SK-N-DZ (cell line): ENCODE measurements at places on chromosomes 4 and X.

- DNase-seq, result no peak
These were observed 14.1 kb downstream of the AMER1 start for GRCh38 chrX:64191281-64192010.

DNA sequence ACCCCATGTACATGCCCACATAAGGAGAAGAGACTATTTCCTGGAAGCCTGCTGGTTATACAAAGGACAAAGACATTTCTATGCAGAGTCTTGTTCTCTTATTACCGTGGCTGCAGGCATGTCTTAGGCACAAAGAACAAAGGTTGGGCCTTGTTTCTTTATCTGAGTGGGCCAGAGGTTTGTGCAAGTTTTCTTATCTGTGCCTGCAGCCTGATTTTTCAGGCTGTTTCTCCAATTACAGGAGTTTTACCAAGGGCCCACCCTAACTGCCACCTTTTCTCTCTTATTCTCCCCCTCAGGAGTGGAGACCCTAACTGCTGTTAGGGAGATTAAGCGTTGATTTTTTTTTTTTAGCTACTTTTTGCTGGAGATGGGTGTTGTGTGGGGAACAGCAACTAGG is 3.5 kb downstream of the TENT5D start:
- no peak for DNase-seq

DNA sequence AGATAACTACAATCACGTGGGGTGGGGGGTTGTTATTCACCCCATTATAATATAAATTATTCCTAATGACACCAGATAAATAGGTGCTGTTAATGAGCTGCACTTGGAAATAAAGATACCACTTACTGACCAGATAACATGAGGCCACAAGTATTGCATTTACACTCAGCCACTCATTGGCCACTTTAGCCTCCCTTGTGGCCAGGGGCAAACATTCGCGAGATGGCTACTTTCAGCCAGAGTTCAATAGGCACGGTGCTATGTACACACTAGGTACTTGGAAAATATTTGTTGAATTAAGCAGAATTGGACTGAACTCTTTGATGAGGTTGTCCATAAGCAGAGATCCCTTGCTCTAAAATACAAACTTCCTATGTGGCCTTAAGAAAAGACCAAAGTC is 713.7 kb upstream of the TENM3 start:
- DNase-seq, result no peak

- no peak for DNase-seq
These were observed 28.2 kb upstream of the ANTXR2 start for GRCh38 chr4:80101071-80101791.

- no peak for DNase-seq
These were observed 42.4 kb downstream of the HTR2C start for GRCh38 chrX:114626323-114626722.

DNA sequence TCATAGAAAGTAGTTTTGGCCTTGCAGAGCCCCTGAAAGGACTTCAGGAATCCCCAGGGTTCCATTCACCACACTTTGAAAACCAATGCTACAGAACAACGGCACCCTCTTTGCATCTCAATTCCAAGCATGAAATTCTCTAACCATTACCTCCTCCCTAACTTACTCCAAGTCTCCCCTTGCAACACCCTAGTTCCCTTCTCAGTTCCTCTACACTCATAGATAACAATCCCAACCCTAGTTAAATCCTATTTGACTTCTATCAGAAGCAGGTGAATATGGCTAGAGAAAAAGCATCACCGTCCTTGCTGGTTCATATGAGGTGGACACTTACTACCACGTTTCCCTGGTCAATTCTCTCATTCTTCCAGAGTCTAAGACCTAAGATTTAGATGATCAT is 2.4 kb downstream of the RCHY1 start:
- DNase-seq, result no peak

DNA sequence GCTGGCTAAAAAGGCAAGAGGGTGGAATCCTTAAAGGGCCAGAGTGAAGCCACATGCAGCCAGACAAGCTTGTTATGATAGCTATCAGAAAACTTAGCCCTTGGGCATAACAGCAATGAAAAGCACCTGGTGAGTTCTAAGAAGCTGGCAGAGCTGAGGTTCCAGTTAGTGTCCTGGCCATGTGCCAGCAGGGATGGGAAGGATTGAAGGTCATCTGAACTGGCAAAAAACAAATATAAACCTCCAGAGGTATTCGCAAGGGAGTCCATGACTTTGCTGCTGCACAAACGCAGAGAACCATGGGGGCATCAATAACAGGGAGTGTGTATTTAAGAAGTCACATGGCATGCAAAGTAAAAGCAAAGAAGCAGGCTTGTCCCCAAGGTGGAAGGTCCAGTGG is 208.9 kb downstream of the FAM47A start:
- no peak for DNase-seq

GRCh38 chrX:134782796-134783195 is 124.5 kb upstream of the PLAC1 start:
- no peak for DNase-seq

DNA sequence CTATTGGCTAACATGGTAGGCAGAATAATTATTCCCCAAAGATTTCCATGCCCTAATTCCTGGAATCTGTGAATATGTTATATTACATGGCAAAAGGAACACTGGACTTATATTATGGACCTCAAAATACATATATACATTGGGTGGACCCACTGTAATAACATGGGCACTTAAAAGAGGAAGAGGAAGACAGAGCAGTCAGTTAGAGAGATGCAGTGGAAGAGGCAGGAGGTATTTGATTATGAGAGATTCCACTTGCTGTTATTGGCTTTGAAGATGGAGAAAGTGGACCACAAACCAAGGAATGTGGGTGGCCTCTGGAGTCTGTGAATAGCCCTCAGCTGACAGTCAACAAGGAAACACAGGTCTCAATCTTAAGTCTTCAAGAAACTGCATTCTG is 14.0 kb upstream of the ART3 start:
- no peak for DNase-seq

DNA sequence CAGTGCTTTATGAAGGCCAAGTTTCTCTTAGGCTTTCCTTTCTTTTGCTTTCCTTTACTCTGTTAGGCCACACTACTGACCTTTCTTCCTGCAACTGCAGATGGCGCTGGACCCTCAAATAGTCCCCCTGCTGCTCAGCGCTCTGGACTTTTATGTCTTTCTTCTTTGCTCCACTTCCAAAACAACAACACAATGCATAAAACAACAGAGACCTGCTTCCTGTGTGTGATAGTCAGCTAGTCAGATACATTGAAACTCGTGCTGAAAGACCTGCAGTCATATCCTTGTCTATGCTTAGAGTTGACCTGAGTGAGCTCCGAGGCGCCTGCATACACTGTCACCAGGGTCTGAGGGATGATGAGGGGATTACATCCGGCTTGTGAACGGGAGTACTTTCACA is 108.9 kb upstream of the TEX13D start:
- no peak for DNase-seq

DNA sequence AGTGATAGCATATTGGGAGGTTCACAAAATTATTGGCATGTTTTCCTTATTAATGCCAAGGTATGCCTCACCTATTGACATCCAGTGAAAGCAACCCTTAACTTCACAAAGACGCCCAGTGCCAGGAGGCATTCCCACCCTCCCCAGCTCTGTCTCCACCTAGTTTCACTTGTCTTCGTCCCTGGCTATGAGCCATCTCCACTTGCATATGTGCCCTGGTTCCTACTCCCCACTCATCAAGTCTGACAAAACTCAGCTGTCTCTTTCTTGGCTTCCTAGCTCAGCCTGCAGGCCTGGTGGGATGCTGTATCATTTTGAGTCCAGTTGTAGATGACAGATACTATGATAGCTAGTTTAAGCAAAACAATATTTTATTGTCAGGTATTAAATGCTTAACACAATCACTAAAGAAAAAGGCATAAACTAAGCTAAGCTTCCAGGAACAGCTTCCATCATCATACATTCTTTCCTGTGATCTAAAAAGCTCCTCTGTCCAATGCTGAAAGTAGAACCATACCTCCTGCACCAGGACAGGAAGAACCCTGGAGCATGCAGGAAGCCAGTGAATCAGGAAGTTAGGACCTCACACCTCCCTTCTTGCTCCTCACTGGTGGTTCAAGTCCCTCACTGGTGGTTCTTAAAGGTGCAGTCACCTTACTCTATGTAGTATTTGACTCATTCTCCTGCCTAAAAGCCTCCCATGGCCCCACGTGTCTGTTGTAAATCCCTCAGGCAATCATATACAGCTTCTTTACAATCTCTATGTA is 410.3 kb upstream of the RASGEF1B start:
- no peak for DNase-seq

GRCh38 chrX:35741142-35741541 is 57.0 kb upstream of the MAGEB16 start:
- DNase-seq, result no peak

GRCh38 chr4:33149658-33150524 is 2429.7 kb downstream of the PCDH7 start:
- DNase-seq, result no peak

- DNase-seq, result no peak
These were observed 35.6 kb downstream of the GEMIN8 start for GRCh38 chrX:13994104-13994503.

GRCh38 chrX:26918631-26919030 is 544.5 kb downstream of the PPP4R3C start:
- peak; percentile 11 for DNase-seq

DNA sequence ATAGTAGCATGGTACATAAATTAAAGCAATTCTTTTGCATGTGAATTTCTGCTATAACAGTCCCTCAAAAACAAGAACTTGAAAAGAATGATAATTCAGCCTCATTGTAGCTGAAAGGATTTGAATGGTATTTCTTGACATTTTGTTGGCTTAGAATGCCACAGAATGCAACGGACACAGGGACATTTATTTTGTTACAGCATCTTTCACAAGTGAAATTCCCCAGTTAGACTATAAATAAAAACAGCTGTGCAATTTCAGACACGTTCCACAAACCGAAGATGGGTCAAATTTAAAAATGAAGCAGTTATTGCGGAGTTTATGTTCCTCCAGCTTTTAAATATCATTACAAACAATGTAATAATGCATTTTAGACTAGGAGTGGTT is 82.8 kb upstream of the AMELX start:
- DNase-seq, result no peak

DNA sequence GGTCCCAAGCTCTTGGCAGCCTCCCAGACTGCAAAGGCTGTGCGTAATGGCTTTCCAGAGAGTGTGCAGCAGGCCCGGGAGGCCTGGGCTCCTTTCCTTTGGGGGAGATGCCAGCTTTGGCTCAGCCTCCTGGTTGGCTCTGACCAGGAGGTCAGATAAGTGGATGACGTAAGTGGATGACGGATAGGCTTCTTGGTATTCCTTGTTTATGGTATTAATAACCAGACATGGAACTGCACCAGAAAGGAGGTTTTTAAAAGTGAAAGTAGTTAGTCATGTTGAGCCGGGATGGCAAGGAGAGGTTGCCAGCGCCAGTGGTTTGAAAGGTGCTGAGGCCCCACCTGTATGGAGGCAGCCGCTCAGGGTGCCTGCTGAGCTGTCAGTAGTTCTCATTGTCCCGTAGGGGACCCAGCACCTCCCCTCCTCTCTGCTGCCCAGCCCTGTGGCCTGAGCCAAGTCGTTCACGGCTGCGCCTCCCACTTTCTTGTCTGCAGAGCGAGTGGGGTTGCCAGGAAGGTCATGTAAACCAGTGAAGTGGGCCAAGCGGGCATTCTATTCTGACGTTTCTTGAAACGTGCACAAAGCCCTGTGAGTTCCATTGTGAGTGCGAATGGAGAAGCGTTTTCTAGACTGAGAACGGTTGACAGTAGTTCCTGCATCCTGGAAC is 28.7 kb upstream of the STOX2 start:
- DNase-seq, result no peak

- no peak for DNase-seq
These were observed 632.0 kb upstream of the TENM3 start for GRCh38 chr4:181611033-181611711.

GRCh38 chr4:11624370-11624769 is 195.7 kb upstream of the HS3ST1 start:
- DNase-seq, result no peak

GRCh38 chr4:144202081-144202480 is 61.6 kb upstream of the GYPA start:
- no peak for DNase-seq

GRCh38 chrX:45749375-45749774 is 548.7 kb upstream of the DIPK2B start:
- DNase-seq, result no peak

GRCh38 chr4:73259571-73260090 is 1.0 kb upstream of the ANKRD17 start:
- no peak for DNase-seq

- no peak for DNase-seq
These were observed 1.1 kb upstream of the HDAC6 start for GRCh38 chrX:48800574-48801279.

DNA sequence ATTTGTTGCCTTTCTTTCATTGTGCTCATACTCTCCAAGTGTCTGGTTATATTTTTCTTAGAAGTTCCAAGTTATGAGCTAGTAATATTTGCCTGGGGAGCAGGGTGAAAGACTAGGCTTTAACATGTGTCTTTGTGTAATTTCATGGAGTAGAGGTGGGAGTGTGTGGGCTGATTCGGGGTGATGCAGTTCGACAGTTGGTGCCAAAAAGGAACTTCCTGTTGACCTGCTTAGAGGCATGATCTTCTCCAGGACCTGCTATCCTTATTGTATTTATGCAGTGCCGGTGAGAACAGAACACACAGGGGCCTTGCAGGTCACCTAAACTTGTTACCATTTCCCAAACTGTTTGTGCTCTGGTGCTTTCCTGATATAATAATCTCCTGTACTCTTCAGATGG is 21.2 kb downstream of the USP53 start:
- DNase-seq, result no peak

- DNase-seq, result no peak
These were observed 52.3 kb downstream of the MEPE start for GRCh38 chr4:87884976-87885549.

DNA sequence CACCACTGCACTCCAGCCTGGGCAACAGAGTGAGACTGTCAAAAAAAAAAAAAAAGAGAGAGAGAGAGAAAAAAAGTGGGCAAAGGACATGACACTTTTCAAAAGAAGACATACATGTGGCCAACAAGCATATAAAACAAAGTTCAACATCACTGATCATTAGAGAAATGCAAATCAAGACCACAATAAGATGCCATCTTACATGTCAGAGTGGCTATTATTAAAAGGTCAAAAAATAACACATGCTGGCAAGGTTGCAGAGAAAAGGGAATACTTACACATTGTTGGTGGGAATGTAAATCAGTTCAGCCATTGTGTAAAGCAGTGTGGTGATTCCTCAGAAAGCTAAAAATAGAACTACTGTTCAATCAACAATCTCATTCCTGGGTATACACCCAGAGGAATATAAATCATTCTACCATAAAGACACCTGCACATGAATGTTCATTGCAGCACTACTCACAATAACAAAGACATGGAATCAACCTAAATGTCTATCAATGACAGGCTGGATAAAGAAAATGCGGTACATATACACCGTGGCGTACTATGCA is 94.9 kb upstream of the TRIM2 start:
- DNase-seq, result no peak

DNA sequence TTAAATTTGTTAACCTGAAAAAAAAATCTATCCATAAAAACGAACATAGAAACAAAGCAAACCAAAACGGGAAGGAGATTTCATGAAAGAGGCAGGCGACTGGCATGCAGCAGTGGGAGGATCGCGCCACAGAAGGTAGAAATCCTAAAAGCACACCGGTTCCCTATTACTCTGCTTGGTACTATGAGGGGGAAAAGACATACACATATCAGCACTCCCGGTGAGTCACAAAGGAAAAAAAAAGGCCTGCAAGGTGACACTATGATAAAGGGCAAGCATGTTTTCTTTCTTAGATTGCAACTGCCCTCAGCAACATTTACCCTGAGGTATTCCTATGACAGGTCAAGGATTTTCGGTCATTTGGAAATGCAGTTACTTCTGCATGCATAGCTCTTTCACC is 60.6 kb upstream of the NAP1L5 start:
- no peak for DNase-seq
